CD4-positive, alpha-beta T cell treated with Interleukin-4 for 4 hours (primary cell): ENCODE measurements at places on chromosomes 5 and 9.

DNA sequence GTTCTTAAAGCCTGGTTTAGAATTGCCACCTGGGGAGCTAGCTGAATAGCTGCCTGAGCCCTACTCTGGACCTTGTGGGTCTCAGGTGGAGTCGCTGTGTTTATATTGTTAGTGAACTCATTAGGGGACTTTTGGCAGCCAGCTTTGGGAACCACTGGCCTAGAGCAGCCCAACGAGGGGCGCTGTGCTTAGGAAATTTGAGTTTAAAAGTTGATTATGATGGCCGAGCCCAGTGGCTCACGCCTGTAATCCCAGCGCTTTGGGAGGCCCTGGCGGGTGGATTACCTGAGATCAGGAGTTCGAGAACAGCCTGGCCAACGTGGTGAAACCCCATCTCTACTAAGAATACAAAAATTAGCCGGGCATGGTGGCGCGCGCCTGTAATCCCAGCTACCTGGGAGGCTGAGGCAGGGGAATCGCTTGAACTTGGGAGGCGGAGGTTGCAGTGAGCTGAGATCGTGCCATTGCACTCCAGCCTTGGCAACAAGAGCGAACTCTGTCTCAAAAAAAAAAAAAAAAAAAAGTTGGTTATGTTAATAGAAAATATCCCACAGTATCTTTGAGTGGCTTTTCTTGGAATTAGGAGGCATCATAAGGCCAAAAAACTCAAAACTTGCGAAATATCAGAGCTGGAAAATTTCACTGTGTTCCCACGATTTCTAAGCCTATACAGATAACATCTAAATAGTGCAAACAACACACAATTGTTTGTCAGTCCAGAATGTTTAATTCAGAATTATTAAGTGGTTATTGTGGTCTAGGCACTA lies 809 bp downstream of the MCCC2 start:
- no peak for DNase-seq

DNA sequence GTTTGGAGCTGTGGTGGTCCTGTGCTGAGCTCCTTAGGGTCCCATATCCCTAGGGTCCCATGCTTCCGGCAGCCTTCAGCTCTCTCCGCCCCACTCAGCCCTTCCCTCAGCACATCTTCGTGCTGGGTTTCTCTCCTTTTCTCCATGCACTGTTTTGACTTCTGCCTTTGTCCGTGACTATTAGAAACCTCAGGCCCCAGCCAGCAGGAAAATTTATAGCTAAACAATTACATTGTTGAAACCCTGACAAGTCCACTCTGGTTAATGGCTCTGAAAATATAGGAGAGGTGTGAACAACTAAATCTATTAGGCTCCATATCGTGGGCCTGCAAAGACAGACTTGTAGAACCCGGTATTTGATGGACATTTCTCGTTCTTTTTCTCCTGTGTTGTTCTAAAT lies 523.7 kb downstream of the CCDC171 start:
- no peak for DNase-seq

GRCh38 chr9:84371737-84372136 lies 31.2 kb upstream of the SLC28A3 start:
- no peak for DNase-seq

DNA sequence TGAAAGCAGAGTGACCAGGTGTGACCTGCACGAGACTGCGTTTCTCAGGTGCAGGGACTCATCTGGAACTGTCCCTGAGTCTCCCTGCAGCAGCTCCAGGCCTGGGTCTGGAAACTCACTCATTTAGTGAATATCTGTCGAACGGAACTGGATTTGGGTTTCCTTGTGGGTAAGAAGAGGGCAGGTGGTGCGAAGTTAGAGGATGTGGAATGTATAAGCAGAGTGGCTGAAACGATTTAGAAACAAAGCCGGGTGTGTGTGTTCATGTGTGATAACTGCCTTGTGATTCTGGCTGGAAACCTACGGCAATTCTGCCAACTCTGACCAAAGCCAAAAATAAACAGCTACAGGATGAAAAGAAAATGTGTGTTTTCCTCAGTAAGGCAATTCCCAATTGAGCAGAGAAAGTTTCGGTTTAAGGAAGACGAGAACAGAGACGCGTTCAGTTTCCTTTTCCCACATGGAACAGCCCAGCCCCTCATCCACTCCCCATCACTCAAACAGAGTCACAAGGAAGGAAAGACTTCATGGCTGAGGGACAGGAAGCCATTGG lies 130.3 kb downstream of the NSG2 start:
- no peak for DNase-seq

DNA sequence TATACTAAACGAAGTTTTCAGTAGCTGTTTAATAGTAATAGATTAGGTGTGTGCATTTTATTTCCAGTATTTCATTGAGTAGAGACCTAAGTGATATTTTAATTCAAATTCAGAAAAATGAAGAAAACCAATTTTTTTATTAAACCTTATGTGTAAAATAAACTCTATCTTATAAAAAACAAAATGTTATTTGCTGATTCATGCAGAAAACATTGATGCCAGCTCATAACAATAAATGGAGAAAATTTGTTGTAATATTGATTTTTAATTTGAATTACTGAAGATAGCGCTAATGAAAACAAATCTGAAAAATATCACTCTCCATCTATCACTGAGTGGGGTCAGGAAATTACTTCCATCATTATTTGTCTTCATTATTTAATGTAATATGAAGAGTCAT lies 1177.8 kb upstream of the SEMA6A start:
- no peak for DNase-seq

DNA sequence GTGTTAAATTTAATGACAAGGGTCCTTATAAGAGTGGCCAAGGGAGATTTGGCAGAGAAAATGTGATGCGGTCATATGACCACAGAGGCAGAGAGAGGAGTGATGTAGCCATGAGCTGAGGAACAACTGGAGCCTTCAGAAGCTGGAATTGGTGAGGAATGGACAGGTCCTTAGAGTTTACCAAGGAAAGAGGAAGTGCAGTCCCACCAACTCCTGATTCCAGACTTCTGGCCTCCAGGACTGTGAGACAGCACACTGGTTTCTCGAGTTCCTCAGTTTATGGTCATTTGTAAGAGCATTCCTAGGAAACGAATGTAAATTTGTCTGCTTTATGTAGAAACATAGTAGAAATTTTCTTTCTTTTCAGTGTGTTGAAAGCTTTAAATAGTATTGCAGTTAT lies 410.1 kb downstream of the CDH18 start:
- no peak for DNase-seq

DNA sequence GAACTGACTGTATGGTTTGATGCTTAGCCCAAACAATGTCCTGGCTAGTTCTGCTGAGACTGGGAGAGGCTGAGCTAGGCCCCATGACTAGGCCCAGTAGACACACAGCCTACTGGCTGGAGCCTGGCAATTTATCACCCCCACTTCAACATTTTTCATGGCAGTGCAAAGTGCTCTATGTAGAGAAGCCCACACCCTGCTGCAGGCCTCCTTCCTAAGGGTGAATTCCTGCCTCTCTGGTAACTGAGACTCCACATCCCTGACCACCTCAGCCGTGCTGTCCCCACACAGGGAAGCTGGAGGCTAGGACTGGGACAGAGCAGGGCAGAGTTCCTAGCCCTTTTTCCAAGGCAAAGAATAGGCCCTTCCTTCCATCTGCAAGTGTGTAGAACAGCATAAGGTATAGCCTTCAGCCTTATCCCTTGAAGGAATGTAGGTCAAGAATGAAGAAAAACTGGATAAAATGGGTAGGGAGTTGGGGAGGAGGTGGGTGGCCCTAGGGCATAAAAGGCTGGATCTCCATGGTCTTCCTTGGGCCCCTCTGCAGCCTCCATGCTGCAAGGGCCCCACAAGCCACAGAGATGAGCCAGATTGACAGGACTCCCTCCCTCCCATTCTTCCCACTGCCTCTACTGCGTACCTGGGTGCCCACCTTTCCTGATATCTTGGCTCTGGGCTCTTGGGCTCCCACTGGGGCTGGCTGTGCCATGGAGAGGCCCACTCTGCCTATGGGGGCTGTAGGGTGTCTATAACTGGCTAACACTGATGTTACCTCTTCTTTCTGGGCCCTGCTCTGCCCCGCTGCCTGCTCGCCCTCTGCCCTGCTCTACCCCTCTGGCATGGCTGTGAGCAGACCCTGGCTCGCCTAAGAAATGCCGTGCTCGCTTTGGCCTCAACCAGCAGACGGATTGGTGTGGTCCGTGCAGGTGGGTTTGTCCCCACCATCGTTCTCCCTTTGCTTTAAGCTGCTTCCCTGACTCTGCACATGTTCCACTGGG lies 29.8 kb downstream of the TCF7 start:
- DNase-seq, result no peak

- no peak for DNase-seq
These were observed 263.4 kb downstream of the TMEM232 start for GRCh38 chr5:110463106-110463505.

DNA sequence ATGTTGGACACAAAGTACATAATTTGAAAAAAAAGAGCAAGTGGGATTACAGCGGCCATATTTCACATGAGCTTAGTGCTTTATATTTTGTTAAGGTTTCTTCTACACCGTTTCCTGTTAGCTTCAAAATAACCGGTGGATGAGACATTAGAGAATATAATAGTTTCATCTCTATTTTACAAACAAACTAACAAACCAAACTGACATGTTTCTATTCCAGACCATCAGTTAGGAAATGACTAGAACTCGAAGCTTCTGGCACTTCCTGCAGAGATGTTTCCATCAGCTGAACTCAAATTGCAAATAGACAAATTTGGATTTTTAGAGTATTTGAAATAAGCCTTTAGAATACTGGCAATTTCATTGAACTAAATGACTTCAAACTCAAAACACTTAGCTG lies 86.5 kb downstream of the MTRR start:
- DNase-seq, result no peak

- DNase-seq, result no peak
These were observed 123.7 kb downstream of the PSD2 start for GRCh38 chr5:139919308-139919707.

DNA sequence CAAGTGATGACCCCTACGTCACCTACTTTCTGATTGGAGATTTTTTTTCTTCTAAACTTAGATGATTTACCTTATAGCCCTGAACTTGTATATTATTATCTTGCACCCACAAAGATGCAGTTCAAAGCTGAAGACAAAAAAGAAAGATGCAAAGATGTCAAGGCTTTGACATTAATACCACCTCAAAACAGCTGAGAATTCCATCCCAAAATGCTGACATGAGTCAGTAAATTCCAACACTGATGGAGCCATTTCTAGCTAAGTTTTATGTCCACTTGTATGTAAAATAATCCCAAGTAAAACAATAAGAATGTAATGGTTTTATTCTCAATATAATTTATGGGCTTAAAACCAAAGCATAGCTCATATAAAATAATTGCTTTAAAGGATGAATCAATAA lies 91.5 kb upstream of the CDH9 start:
- no peak for DNase-seq

- no peak for DNase-seq
These were observed 16.0 kb upstream of the ZCCHC7 start for GRCh38 chr9:37104183-37104889.

DNA sequence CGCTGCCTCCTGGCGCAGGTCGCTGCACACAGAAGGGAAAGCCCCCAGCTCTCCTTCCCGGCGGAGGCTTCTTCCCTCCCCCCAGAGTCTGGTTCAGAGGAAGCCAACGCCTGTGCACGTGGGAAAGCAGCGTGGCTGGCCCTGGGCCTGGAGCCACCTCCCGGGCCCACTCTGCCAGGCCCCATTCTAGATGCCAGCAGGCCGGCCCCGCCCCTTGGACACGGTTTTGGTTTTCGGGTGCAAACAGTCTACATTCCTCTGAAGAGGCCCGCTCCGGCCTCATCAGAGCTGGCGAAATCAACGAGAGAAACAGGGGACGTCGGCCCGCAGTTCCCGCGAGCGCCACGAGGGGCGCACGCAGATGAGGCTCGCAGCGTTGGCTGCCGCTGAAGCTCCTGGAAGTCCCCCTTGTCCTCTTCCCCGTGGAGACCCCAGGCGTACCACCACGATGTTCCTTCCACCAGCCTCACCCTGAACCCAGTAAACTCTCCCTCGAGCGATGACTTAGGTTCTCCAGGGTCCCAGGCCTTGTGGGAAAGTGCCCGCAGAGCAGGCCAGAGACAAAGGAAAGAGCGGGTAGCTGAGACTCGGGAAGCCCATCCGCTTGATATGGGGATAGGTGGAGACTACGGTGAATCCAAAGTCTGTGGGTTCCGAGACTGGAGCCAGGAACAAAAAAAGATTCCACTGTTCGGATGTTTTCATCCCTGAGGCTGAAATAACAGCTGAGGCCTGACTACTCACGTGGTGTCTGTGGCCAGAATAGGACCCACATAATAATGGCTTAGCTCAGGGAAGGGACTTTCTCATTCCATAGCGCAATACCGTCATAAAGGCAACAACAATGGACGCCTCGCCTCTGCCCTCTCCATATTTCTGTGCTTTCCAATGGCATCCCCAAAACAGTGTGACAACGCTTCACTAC lies 64.2 kb downstream of the KLF4 start:
- peak; percentile 19 for DNase-seq

GRCh38 chr5:172795318-172795977 lies 24.5 kb upstream of the DUSP1 start:
- no peak for DNase-seq

GRCh38 chr9:115379719-115380118 lies 261.8 kb upstream of the TNC start:
- DNase-seq, result no peak

DNA sequence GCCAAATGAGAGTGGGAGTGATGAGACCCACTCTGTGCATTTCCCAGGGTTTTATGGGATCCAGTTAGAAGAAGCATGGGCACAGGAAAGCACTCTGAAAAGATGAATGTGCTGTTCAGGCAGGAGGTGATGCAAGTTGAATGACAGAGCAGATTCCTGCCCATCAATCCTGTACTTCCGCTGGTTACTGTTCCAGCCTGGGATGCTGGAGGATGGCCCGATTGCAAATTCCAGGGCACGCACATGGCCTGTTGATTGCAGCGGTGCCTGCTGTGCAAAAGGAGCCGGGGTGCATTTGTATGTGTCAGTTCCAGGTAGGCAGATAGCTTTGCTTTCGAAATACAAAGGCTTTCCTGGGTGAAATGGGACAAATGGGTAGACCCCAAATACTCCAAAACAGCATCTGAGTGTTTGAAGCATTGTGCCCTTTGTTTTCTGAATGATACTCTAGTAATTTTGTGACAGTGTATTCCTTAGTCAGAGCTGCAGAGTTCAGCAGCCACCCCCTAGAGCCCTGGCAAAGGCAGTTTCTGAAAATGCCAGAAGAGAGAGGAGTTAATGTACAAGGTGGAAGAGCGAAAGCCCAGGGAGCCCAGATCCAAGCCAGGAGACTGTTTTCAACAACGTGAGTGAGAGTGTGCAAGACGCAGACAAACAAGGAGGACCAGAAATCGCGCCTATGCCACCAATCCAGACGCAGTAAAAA lies 454.2 kb upstream of the CLINT1 start:
- DNase-seq, result no peak

- no peak for DNase-seq
These were observed 221.6 kb upstream of the SLC30A5 start for GRCh38 chr5:68872088-68872839.

GRCh38 chr5:66066826-66067225 lies 77.3 kb upstream of the SREK1 start:
- DNase-seq, result no peak

GRCh38 chr9:106982636-106983035 lies 119.7 kb downstream of the ZNF462 start:
- no peak for DNase-seq
